ENCODE measurements at places on chromosomes 11 and 22.

DNA sequence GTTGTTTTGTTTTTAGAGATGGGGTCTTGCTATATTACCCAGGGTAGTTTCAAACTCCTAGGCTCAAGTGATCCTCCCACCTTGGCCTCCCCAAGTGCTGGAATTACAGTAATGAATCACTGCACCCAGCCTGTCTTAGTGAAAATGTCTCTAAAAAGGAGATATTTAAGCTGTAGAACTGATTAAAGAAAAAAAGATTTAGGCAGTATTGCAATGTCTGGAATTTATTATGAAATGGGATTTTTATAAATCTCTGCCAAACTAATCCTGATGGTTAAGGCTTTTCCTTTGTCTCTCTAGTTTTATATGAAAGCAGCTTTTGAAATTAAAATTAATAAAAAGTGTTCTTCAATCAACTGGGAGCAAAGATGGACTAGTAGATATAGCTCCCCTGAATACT is 2.1 kb downstream of the PLAAT3 start:
- no peak for DNase-seq

GRCh38 chr11:74783241-74783871 is 34.7 kb downstream of the RNF169 start:
- no peak for DNase-seq

GRCh38 chr11:125062931-125063428 is at the start of gene SLC37A2:
SLC37A2 (plus strand) TSS chr11:125063305; CDS start chr11:125063368, 63 bp downstream.
- no peak for DNase-seq

DNA sequence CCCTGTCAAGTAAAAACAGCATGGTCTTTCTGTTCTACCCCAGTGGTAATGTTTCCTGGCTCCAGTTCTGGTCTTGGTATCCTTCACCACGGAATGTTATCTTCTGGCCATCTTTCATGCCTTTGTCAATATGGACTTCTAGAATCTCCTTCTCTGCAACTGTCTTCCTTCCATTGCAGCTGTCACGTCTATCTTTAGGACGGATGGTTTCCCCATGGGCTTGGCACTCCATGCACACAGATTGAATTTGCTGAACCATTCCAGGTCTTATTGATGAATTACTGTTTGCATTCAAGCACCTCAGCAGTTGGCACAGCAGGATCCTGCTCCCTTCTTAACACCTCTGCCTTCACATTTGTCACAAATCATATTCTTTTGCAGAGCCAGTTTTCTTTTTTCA is 44.9 kb upstream of the SLC25A18 start:
- DNase-seq, result no peak

- no peak for DNase-seq
These were observed 91.5 kb downstream of the PHF21B start for GRCh38 chr22:44918166-44918924.

GRCh38 chr11:1323774-1324173 is 14.3 kb upstream of the TOLLIP start:
- DNase-seq, result no peak

DNA sequence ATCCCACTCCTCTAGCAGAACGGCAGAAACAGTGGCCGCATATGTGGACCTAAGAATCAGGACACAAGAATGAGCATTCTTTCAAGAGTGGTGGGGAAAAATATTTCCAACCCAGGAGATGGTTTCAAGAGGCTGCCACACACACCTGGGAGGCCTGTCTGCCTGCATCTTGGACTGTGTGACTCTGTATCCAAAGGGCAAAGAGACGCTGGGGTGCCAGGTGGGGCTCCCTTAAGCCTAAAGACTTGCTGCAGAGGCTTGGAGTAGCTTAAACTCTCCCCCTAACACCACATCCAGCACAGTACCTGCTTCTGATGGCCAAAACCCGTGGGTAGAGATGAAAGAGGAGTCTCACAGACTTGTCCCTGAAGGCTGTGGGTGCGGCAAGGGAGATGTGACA is 3.5 kb downstream of the CXCR5 start:
- no peak for DNase-seq

GRCh38 chr11:19524171-19524671 is 188.4 kb upstream of the NAV2 start:
- DNase-seq, result no peak

GRCh38 chr11:107587306-107587979 is 3.5 kb upstream of the ELMOD1 start:
- DNase-seq, result no peak

GRCh38 chr11:12239396-12239795 is 129.0 kb downstream of the MICAL2 start:
- no peak for DNase-seq
